ENCODE measurements at places on chromosomes 2 and 18. TPM values are rescaled to one million over a fixed set of nuclear protein-coding genes. Genes with fewer than 3 reads are reported as not detected.

Gene LIMS2
- 3.0 TPM for total RNA-seq

Gene CCDC74A
- 7.3 TPM for total RNA-seq

Gene LRP2
- not detected for total RNA-seq

Gene RGPD3
- 0.13 TPM for total RNA-seq

Gene ERBB4
- total RNA-seq: 7.7 TPM

Gene GALR1
- not detected for total RNA-seq

Gene TUBA3E
- not detected for total RNA-seq
